ENCODE measurements at places on chromosomes 1 and 21.

- peak; percentile 76 for DNase-seq
Observed at GRCh38 chr21:23968722-23969647, 1638.3 kb downstream of the MRPL39 start.

- peak; percentile 69 for DNase-seq
Observed at GRCh38 chr21:42614396-42614795, 39.0 kb upstream of the PDE9A start.

DNA sequence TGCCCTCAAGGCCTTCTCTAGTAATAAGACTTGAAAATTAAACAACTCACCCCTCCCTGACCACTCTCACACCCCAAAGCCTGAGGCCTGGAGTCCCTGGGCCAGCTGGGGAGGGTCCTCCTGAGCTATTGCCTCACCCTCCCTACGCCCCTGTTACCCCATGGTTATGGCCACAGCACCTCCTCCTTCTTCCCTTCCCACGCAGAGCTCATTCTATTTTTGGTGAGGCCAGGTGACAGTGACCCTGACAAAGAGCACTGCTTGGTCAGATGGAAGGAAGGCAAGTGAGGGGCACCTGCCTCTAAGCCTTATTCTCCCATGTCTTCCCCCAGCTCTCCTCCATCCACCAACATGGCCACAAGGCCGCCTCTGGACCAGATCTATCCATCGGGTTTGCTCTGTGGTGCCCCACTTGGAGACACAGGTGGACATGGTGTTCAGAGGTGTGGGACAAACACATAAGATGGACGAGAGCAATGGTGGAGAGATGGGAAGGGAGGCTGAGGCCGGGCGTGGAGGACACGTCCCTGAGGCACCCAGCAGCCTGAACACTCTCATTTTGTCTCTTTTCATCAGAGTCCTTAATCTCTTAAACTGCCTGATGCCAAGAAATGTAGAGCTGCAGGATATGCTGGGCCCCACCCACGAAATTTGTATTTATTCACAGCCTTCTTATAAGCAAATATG lies 42.6 kb downstream of the FCRL5 start:
- no peak for DNase-seq

DNA sequence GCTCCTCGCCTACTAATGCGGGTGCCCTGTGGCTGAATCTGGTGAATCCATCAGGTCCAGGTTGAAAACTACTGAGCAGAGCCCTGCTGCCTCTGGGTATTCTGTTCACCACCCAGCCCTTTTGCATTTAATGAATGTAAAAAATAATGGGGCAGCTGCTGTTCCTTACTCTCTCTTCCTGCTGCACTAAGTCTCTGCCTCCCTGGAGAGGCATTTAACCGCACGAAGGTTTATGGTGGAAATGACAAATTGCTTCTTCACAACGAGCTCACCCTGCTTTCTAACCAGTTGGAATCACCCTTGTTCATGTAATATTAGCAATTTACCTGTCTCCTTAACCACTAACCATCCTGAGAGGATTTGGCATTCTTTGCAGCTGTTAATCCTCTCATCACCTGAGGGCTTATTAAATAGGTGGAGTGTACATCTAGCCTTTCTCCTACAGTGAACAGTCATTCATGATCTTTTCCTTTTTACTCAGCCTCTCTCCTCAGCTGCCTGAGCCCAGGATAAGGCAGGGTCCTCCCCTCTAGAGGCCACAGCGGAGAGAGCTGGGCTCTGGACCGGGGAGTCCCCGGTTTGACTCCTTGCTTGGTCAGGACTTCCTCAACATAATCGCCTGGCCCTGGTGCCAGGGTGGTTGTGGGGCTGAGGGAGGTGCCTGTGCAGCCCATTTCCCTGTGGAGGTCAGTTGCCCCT lies 97.6 kb downstream of the NOS1AP start:
- no peak for DNase-seq

GRCh38 chr1:224273641-224274040 lies 56.3 kb downstream of the NVL start:
- no peak for DNase-seq

DNA sequence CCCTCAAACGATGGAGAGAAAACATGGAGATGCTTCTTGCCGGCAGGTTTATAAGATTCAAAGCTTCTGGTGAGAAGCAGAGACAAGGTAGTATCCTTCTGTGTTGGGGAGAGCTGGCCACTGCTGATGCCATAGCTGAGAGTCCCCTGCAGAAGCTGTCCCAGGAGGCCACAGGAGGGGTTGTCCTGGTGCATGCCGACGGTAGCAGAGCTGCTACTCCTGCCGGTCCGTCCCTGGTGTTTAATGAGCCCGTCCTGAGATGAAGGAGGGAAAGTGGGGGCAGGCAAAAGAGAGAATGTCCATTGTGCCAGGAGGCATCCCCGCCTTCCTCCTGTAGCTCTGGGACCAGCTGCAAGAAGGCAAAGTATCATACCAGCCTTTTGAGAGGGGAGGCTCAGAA lies 10.4 kb upstream of the C2CD2 start:
- no peak for DNase-seq

- DNase-seq = no peak
Observed at GRCh38 chr1:53913352-53914033, 19.5 kb downstream of the DIO1 start.

- DNase-seq = no peak
Observed at GRCh38 chr1:197418693-197419092, 150.6 kb downstream of the CRB1 start.

- no peak for DNase-seq
Observed at GRCh38 chr1:68293609-68294366, 61.5 kb upstream of the WLS start.

DNA sequence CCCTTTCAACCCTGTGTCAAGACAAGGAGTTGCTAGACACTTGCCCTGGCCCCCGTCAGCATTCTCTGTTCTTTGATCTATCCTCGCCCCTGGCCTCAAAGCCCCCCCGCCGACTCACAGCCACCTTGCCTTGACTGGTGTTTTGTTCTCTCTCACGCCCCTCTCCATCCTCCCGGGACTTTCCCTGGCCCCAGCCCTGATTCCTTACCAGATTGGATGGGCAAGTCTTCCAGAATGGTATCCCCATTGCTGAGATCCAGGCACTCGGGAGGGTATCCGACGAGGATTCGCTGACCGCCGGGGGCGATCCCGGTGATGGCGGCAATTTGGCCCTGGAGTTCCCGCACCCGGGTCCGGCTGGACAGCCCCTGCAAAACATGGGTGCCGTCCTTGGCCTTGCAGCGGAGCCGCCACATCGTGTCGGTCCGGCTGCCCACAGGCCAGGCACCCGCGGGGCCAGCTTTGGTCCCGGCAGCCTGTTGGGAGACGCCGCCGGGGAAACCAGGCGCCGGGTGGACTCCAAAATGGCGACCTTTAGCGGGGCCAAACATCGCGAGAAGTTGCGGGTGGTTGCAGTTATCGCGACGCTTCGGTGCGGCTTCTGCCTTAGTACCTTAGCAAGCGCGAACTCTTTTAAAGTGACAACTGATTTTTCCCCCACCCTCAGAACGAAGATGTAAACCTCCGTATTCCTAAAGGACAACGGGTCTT lies 373 bp downstream of the YOD1 start:
- DNase-seq = peak; percentile 94

DNA sequence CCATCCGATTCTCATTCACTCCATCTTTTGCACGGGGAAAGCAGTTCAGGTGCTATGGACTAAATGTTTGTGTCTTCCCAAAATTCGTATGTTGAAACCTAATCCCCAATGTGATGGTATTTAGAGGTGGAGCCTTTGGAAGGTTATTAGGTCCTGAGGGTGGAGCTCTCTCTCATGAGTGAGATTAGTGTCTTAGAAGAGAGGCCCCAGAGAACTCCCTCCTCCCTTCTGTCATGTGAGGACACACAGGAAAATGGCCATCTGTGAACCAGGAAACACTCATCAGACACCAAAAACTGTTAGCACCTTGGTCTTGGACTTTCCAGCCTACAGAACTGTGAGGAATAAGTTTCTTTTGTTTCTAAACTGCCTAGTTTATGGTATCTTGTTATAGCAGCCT lies 15.8 kb upstream of the CCDC190 start:
- DNase-seq = no peak

DNA sequence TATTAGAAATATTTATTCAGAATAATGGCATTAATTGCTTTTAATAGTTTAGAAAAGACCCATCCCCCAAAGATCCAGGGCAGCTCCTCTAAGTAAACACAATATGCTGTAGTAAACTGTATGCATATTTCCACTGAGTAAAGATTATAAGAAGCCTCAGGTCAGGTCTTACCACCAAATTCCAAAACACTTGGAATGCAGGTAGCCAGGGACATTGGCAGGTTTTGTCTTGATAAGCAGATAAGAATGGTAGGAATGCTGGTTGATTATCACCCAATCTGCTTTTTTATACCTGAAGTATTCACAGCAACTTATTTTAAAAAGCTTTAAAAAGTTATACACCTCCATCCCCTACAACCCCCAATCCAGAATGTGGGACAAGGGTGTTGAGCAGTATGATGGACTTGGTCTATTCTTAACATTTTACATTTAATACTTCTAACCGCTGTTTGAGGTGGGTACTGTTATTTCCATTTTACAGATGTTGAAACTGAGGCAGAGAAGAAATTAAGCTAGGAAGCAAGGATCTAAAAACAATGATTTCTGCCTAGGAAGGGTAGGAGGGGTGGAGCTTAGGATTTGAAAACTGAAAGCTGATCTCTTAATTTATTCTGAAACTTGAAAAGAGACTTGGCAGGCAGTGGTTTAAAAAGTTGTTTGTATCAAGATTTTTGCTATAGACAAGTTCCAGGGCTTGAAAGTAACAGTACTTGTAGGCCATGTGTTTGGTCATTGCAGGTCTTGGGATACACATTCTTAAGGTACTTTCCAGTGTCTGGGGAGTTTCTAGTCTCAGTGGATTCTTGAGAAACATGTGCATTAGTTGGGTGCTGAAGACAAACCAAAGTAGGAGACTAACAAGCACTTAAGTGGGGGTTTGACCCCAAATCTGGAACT lies 15.6 kb upstream of the THEM4 start:
- DNase-seq = no peak

DNA sequence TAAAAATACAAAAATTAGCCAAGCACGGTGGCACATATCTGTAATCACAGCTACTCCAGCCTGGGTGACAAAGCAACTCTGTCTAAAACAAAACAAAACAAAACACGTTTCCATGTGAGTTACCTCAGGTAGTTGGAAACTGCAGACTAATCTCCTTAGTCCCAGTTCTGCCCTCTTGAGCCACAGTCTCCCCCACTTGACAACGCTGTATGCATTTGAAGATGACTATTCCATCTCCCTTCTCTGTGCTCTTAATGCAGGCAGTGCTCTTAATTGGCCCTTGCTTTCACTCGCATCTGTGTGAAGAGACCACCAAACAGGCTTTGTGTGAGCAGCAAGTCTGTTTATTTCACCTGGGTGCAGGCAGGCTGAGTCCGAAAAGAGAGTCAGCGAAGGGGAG lies 19.6 kb upstream of the DHCR24 start:
- DNase-seq = no peak

DNA sequence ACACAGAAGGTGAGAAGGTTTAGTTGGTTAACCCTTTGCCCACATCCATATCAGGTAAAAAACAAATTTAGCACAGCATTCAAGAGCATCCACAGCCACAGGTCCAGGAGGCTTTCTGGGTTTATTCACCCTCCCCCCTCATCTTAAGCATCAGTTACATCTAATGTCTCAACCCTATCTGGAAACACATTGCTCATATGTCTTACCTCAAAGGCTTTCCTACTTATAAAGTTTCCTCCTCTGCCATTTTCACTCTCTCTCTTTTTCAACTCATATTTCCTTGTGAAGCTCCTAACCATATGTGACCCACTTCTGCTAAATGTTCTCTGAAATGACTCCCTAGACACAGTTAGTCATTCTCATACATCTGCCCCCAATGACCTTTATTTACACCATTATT lies 47.9 kb upstream of the RUNX1 start:
- DNase-seq = peak; percentile 41

DNA sequence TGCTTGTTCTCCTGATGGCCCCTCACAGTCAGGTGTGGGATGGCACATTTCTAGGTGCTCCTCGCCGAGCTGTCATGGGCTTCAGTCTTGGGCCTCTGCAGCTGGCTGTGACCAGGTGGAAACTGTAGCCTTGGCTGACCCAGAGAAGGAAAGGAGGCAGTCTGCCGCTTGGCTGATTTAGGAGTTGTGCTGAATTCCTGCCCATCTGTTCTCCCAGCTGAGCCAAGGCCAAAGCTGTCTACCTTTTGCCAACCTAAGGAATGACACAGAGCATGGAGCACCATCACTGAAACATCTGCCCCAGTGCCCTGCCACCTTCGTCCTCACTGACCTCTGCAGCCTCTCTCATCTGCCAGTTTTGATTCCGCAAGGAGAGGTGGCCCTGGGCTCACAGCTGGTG lies 27.9 kb downstream of the UTP25 start:
- DNase-seq = no peak

- no peak for DNase-seq
Observed at GRCh38 chr1:161216945-161217712, 2.0 kb downstream of the FCER1G start.

GRCh38 chr1:184910005-184910404 lies 64.3 kb downstream of the NIBAN1 start:
- DNase-seq = no peak

- DNase-seq = no peak
Observed at GRCh38 chr1:93489756-93490155, 41.8 kb downstream of the FNBP1L start.

DNA sequence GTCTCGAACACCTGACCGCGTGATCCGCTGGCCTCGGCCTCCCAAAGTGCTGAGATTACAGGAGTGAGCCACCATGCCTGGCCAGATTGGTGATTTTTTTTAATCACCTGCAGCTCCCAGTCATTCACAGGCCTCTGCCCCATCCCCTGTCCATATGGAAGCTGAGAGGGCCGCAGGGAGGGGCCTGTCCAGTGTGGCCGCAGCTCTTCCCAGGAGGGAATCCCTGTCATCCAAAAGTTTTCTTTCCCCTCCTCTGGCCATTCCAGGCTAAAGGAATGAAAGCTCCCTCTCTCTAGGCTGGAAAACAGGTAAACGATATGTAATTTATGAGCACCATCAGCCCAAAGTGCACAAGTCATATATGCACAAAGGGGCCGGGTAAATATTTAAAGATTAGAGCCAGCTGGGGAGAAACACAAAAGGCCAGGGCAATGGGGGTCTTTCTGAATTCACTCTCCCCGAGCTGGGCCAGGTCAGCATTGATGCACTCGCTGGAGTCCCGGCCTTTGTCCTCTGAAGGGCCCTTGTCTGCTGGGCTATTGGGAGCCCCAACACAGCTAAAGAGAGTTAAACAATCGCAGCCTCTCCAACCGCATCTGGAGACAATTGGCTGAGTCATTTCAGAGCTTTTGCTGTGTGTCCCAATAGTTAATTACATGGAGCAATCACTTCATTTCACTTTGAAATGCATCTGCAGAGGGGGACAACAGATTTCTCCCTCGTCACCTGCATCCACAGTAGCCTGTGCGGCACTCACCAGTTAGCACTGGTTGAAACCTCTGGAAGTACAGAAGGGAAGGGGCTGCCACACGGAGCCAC lies 3.8 kb upstream of the HES3 start:
- DNase-seq = no peak

GRCh38 chr1:181425566-181425965 lies 57.8 kb upstream of the CACNA1E start:
- no peak for DNase-seq

GRCh38 chr1:224726441-224727182 lies 110.5 kb downstream of the CNIH3 start:
- no peak for DNase-seq
